Jurkat, Clone E6-1 (cell line): ENCODE measurements at places on chromosomes 6 and 20.

GRCh38 chr20:56428881-56429280 lies 16.8 kb downstream of the CASS4 start:
- DNase-seq = no peak

DNA sequence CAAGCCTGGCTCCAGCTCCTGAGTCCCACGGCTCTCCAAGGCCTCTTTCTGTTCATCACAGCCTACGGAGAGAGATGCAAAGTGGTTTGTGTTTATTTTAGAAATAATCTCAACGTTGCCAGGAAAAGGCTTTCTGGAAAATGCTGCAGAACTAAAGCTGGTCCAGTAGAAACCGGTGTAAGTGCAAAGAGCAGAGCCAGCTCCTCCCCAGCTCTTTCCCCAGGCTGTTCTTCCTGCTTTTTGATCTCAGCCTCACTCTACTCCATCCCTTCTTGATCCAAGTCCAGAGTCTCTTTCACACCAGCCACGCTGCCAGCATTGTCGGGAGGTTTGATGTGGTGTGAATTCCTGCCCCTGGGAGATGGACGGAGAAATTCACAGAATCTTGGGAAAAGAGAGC lies 69.8 kb downstream of the TMEM170B start:
- DNase-seq = no peak

GRCh38 chr20:60016406-60016805 lies 58.2 kb downstream of the CDH26 start:
- DNase-seq = no peak

DNA sequence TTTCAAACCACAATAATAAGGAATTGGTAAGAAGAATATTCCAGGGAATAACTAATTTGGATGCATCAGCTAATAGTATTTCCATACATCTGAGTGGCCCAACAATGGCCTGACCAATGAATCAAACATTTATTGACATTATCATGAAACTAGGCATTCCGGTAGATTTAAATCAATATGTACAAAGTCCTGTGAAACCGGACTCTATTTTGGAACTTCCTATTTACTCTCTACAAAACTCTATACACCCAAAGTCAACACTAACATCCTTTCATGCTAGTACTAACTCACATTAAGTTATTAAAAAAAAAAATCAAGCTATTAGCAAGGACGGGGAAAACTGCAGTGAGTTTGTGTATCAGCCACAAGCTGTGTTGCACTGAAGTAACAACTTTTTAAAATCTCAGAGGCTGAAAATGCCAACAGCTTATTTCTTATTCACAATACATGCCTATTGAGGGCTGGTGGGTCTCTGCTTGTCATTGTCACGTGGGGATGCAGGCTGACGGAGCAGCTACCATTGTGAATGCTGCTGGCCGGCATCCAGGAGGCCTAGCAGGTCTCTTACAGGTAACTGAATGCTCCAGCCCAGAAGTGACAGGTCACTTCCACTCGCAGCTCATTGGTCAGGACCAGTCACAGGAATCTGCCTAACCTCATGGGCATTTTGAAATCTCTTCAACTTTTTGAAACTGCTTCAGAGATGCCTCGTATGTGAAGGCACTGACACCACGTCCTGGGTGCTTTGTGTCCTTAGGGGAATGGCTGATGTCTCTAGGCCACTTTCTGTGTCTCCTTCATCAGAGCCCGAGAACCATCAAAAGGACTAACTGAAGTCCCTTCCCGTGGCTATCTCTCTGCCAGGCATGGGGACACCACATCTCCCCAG lies 76.3 kb downstream of the SLC22A23 start:
- DNase-seq = no peak

DNA sequence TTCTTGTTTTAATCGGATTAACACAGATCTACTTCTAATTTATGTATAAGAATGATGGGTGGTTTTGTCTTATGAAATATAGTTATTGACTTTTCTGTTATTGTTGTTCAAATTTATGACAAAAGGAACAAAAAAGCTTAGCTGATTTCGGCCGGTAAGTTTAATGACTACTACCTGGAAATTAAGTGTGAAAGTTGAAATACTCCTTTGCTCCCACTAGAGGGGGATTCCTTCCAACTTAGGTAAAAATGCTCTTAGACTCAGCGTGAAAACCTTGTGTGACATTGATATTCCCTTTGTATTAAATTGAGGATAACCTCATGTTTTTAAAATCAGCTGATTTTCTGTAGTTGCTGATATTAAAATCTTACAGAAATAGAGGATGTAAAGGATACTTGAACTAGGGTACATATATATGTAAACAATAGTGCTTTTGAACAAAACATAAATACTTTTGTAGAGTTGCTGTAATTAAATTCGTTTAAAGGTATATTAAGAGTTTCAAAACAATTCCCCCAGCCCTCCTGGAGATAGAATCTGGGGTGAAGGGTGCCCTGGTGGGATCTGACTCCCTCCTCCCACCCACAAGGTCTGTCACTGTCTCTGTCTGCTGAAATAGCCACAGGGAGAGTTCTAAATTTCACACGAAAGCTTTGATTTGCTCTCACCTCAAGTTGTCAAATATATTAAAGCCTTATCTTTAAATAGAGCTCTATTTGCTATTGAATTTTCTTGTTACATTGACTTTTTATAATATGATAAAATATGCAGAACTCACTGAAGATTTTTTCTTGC lies 257.5 kb downstream of the ARID1B start:
- DNase-seq = peak; percentile 39

- no peak for DNase-seq
Observed at GRCh38 chr20:7665376-7665775, 274.9 kb downstream of the HAO1 start.

GRCh38 chr20:11740975-11741374 lies 176.7 kb upstream of the BTBD3 start:
- DNase-seq = no peak

GRCh38 chr6:10534419-10534762 lies 13.2 kb downstream of the GCNT2 start:
- no peak for DNase-seq

DNA sequence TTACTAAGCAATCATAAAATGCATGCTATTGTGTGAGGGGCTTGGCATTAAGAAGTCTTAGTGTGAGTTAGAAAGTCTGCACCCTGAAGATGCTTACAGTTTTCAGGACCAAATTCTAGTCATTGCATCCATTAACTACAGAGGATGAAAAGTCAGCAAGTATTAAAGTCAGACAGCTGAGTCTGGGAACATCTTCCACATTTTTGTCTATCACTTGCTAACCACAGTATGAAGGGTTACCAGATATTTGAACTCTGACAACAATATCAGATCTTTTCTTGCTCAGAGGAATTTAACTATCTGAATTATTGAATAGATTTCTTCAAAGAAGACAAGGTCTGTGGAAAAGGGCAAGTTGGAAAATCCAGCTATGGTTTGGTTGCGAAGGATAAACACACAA lies 264.4 kb downstream of the BTBD9 start:
- no peak for DNase-seq

DNA sequence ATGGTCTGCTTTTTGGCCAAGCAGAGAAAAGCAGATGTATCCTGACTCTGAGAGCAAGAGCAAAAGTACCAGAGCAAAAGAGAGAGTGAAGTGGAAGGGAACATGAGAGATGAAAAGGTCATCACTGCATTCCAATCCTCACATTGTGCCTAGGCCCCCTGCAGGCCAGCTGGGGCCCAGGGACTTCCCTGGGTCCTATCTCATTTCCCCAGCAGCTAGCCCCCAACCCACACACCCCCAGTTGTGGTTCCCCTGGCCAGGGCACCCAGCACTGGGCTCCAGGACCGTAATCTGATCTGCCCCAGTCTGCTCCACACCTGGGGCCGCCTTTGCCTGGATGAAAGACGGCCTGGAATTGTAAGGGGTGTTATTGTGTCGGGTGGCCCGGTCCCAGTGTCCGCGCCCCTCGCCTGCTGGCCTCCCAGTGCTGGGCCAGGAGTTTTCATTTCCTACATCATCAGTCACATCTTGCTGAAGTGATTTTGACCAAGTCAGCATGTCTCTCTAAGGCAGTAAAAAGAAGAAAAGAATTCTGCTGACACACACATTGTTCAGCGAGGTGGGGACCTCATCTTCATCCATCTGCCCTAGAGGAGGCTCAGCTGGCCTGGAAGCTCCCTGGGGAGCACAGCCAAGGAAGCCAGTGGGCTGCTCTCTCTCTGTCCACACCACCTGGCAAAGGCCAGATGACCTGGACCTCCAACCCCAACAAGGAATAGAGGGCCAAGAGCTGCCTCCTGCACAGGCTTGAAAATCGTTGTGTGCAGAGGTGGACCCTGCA lies 4.0 kb upstream of the BMP7 start:
- DNase-seq = no peak

DNA sequence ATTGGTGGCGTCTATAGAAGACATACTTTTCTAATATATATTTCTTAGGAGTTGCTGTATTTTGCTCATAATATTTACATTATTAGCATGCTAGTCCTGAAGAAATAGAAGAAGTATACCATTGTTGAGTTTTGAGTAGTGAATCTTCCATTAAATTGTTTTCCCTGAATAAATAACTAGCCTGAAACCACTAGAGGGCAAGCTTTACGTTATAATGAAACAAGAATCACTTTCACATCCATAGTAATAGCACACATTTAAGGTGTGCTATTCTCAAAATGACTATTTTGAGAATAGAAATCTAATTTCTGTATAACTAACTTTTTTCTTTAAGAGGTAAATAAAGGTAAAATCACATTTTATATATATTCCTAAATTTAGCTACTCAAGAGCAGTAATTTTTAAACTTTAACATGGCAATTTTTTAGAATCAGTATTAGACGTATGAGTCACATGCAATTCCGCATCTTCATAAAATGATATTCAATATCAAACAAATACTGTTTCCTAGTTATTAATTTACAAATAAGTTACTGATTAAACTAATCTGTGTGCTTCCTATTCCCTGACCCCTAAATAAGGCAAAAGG lies 213.2 kb upstream of the MANEA start:
- DNase-seq = peak; percentile 23
